ENCODE measurements at places on chromosomes 2 and 18.

- no peak for DNase-seq
Measured at GRCh38 chr2:234211797-234212196, 161.3 kb downstream of the SPP2 start.

DNA sequence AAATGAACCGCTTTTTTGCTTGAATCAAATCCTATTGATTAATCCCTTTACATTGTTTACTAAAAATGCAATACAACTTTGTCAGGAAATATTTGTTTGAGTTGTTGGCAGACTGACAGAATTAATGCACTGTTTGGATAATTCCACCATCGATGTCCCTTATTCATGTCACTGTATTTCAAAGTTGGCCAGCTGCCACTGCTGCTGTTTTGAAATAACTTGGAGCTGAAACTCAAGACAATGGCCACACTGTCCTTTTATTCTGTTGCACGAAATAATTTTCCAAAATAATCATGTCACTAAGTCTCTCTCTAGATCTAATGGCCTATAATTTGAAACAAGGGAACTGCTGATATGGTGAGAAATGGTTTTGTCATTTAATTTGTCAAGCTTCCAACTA is 55.2 kb upstream of the PAX3 start:
- no peak for DNase-seq

GRCh38 chr2:181058378-181059269 is 78.2 kb downstream of the UBE2E3 start:
- DNase-seq = no peak

- DNase-seq = no peak
Measured at GRCh38 chr2:233691443-233692433, 952 bp upstream of the UGT1A6 start.

- no peak for DNase-seq
Measured at GRCh38 chr2:27989149-27989548, 98.6 kb downstream of the BABAM2 start.

GRCh38 chr2:131040661-131041401 is 52.4 kb downstream of the FAM168B start:
- DNase-seq = no peak

DNA sequence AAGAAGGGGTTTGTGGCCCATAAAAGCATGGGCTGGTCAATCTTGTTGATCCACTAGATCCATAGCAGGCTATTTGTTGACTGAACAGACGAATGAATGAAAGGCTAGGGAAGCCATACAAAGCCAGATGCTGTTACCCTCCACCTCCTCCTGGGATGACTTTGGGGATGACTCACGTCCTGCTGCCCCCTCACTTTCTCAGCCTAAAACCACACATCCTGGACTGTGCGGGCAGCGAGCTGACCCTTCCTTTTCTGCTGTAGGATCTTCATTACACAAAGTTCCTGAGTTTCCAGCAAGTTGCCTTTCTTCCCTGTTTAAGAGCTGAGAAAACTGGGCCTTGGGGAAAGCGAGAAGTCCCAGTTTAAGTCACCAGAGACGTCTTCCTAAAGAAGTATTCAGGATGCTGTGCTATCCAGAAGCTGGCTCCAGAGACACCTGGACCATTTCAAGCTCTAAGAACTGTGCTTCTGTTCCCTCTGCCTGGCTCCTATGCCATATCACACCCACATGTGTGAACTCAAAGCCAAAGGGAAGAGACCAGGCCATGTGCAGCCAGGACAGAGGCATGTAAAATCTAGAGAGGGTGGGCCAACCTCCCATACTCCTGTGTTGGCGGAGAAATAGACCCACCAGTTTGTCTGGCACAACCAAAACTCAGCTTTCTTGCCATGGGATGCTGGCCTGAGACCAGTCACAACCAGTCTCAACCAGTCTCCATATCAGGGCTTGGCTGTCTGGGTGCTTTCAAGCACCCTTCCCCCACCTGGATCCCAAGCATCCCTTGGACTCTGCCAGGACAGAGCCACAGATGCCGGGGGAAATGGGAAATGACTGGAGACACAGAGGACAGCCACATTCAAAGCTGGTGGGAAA is 4.7 kb upstream of the SLC20A1 start:
- DNase-seq = no peak

DNA sequence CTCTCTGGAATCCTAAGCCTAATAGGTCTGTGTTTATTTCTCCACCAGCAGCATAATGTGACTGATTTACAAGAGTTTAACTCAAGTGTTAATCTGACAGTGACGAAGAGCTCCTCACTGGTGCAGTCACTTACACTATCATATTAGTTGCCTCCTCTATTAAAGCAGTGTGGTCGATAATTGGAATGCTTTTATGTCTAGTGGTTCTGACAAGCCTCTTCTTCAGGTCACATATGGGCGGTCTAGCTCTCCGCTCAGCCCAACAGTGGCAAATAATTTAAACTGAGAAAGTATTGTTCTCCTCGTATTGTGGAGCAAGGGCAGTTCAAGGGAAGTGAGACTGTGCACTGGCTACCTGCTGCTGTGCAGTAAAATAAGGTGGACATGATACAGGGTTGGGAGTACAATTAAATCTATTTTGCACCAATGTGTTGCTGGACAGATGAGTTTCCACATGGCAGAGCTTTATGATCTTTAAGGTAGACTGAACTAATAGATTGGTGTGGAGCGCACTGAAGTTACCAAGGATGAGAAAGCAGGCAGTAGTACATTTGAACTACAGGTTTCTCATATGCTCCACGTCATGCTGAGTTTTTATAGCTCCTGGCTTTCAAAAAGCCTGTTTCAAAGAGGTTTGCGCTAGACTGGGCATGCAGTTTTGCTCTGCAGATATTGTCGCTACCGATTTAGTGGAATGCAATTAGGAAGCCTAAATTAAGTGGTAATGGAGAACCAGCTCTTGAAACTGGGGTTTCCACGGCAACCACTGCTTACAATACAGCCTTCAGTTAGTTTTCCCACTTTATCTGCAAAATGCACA is 151.7 kb upstream of the POU3F3 start:
- peak; percentile 92 for DNase-seq

- no peak for DNase-seq
Measured at GRCh38 chr18:54479365-54479764, 111.7 kb upstream of the DYNAP start.

DNA sequence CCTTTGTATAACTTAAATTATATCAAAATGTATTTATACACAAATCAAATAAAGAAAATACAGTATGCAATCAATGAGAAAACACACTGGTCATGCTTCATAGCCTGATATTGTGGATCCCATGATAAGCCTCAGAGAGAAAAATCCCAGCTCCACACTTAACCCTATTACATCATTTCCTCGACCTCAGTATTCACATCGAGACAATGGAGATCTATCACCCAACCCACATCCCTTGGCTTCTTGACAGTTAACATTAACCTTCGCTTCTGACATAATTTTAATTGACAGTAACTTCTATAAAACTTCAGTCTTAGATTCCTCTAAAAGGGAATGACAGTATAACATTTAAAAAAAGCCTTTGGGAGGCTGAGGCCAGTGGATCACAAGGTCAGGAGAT is 11.6 kb downstream of the TMX3 start:
- DNase-seq = no peak

DNA sequence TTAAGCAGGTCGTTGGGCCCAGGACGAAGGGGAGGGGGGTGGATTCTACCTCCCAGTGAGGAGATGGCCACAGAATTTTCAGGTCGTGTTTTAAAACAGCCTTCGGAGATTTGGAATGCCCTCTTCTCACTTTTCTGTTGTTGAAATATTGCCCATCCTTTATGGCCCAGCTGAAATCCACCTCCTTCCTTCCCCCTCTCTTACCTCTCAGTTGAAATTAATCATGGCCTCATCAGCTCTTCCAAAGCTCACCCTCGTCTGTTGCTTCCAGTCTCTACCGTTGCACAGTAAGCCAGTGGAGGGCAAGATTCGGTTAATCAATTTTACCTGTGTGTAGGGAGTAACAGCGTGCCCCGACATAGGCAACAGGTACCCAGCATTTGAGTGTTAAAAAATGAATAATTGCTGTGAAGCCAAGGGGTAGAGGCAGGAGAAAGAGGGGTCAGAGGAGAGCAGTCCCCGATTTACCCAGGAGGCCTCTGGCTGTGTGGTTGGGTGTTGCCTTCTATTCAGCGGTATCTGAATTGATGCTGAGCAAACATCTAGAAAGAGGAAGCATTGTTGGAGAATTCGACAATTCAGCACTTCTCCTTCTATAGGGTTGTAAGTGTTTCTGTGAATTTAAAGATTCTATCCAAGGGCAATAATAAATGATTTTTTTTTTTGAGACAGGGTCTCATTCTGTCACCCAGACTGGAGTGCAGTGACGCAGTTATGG is 8.6 kb upstream of the PDIA6 start:
- DNase-seq = no peak

DNA sequence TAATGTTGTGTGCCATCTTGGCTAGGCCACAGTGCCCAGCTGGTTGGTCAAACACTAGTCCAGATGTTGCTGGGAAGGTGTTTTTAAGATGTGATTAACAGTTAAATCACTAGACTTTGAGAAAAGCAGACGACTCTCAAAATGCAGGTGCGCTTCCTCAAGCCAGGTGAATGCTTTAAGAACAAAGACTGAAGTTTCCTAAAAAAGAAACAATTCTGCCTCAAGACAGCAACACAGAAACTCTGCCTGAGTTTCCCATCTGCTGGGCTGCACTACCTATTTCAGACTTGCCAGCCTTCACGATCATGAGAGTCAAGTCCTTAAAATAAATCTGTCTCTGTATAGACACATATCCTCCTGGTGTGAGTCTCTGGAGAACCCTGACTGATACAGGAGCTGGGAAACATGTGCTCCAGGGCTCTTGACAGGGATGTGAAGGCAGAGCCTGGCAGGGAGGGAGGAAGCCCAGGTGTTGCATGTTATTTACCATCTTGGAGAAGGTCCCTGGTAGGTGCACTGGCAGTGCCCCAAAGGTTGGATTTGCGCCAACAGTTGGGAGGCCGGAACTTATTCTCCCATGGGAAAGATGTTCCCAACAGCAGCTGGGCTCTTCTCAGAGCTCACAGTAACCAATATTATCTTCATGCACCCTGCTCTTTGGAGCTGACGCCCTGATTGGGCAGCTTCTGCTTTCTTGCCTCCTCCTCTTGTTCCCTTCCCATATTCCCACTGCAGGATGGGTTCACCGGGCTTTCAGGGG is 43.9 kb downstream of the ST6GAL2 start:
- peak; percentile 22 for DNase-seq

DNA sequence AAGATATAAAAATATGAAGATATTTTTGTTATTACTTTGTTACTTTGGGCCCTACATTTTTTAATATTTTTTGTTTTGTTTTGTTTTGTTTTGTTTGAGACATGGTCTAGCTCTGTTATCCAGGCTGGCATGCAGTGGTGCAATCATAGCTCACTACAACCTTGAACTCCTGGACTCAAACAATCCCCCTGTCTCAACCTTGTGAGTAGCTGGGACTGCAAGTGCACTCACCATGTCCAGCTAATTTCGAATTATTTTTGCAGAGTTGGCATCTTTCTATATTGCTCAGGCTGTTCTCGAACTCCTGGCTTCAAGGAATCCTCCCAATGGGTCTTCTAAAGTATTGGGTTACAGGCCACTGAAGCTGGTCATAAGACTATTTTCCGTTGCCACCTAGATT is 603.6 kb upstream of the PIK3C3 start:
- no peak for DNase-seq

GRCh38 chr2:19929226-19929625 is 27.4 kb upstream of the TTC32 start:
- no peak for DNase-seq

GRCh38 chr18:59516356-59517155 is 157.5 kb upstream of the LMAN1 start:
- peak; percentile 32 for DNase-seq

- no peak for DNase-seq
Measured at GRCh38 chr2:33589444-33589843, 9.7 kb downstream of the FAM98A start.

- no peak for DNase-seq
Measured at GRCh38 chr2:235534678-235535422, 41.0 kb downstream of the AGAP1 start.

DNA sequence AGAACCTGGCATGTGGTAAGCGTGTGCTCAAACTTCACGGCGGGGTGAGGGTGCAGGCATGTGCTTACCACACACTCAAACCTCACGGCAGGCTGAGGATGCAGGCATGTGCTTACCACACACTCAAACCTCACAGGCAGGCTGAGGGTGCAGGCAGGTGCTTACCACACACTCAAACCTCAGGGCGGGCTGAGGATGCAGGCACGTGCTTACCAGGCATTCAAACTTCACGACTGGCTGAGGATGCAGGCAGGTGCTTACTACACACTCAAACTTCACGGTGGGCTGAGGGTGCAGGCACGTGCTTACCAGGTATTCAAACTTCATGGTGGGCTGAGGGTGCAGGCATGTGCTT is 105.0 kb upstream of the ALKAL2 start:
- no peak for DNase-seq

GRCh38 chr18:36378205-36378604 is 80.7 kb downstream of the FHOD3 start:
- DNase-seq = no peak

GRCh38 chr2:128275498-128276045 is 43.1 kb downstream of the HS6ST1 start:
- no peak for DNase-seq

DNA sequence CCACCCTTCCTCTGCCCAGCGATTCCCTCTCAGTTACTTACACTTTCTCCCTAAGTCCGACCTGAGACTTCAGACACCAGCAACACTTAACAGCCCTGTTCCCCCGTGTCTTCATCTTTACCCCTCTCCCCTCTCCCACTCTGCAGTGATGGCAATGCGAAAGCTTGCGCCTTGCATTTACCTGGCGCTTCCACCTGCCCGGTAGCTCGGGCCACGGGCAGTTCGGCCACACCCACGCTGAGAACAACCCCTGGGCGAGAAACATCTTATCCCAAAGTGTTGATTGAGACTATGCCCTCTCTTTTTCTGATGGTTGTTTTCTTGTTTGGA is 558 bp downstream of the DNAJC10 start:
- DNase-seq = peak; percentile 36

GRCh38 chr18:79571211-79572092 is 108.2 kb upstream of the CTDP1 start:
- DNase-seq = no peak

DNA sequence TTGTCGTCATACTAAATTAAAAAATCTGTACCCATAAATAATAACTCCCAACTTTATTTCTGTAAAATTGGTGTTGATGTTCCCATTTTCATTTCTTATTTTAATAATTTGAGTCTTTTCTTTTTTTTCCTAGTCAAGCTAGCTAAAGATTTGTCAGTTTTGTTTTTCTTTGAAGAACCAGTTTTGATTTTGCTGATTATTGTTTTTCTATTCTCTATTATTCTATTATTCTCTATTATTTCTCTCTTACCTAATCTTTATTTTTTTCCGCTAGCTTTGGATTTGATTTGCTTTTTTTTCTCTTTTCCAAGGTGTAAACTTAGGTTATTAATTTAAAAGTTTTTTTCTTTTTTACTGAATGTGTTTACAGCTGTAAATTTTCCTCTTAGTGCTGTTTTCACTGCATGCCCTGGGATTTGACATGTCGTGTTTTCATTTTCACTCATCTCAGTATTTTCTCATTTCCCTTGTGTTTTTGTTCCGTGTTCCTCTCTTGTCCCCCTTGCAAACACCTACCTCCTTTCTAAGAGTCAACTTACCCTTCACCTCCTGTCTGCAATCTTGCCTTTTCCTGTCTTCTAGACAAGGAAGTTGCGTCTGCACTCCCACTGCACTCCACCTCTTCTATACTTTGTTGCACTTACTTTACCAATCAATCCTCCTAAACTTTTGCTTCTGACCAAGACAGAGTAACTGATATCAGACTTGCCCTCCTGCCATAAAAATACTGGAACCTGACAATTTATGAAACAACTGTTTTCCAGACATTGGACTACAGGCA is 18.8 kb downstream of the PSMG2 start:
- no peak for DNase-seq

- no peak for DNase-seq
Measured at GRCh38 chr18:61606068-61606660, 272.9 kb downstream of the CDH20 start.
